Activated CD8-positive, alpha-beta memory T cell treated with anti-CD3 and anti-CD28 coated beads, Interleukin-2, amount 50 U/mL, for 48 hours (primary cell): ENCODE measurements at places on chromosomes 6 and 20.

- DNase-seq: no peak
Observed at GRCh38 chr20:39646874-39647413, 684.8 kb downstream of the DHX35 start.

DNA sequence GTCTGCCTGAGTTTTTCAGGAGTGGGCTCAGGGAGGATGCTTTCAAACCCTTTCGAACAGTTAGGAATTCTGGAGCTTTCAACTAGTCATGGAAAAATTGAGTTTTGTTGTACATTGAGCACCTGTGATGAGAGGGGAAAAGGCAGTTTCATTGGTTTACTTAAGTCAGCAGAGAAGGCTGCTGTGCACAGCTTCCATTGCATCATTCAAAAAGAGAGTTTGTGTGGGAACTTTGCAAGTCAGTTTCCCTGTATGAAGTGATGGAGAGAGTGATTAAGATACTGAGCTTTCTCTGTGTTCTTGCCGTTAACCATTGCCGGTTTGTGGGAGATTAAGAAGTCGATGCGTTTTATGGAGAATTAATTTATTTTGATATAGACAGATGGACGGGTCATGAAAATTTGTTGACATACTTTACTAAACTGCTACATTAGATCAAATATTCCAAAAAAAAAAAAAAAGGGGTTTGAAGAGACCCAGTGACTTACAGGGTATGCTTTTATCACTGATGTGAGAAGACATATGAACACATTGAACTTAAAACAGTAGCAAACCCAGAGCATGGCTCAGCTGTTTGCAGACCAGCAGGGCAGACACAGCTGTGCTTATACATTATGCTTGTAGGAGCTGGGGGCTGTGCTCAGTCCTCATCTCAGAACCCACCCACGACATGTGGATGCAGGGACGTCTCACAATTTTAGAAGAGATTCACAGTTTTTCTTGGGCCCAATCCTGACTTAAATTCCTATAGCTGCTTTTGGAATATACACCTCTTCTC, 234.1 kb downstream of the SOX4 start:
- DNase-seq: no peak

DNA sequence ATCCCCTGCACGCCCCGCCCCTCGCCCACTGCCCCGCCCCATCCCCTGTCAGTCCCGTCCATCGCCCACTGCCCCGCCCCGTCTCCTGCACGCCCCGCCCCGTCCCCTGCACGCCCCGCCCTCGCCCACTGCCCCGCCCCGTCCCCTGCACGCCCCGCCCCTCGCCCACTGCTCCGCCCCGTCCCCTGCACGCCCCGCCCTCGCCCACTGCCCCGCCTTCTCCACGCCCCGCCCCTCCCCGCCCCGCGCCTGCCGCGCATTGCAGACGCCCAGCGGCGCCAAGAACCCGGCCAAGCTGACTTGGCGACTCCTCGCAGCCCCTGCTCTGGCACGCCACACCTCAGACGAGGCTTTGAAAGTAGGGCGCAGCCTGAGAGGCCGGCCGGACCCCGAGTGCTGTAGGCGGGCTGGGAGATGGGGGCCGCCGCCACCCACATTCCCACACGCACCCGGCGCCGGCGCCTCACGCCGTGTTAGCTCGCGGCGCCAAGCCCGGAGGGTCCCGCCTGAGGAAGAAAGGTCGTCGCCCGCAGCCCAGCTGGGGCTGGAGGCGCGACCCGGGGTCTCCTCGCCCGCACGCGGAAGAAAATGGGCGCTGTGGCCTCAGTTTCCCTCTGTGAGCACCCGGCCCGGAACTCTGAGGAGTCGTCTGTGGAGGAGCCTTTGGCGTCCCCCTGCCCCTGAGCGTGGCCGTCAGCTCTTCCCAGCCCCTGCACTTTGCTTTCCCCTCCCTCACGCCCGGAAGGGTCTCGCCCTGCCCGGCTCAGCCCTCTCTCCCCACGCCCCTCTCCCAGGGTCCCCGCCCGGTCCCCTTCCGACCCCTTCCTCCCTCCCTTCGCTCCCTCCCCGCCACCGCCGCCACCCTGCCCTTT, at the start of gene RAD21L1:
Gene RAD21L1 (plus strand): TSS at position 262 of the 872 bp plus-strand sequence. CDS start 2,410 bp downstream, outside the sequence.
- peak; percentile 94 for DNase-seq

DNA sequence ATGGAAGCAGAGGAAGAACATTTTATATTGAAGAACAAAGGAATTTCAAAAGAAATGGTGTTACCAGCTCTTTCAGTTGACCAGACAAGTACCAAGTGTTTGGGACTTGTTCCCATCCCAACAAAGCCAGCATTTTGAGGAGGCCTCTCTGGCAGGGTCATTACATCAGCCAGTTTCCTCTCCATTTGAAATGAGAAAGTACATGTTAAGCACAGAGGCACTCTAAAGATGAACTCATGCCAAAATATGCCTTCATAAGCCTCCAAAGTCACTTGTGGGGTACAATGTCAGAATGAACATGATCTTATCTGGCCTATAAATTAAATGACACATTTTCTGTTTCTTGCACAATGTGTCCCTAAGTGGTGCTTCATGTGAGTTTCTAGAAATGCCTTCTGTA, 223.9 kb downstream of the PRL start:
- DNase-seq: no peak

DNA sequence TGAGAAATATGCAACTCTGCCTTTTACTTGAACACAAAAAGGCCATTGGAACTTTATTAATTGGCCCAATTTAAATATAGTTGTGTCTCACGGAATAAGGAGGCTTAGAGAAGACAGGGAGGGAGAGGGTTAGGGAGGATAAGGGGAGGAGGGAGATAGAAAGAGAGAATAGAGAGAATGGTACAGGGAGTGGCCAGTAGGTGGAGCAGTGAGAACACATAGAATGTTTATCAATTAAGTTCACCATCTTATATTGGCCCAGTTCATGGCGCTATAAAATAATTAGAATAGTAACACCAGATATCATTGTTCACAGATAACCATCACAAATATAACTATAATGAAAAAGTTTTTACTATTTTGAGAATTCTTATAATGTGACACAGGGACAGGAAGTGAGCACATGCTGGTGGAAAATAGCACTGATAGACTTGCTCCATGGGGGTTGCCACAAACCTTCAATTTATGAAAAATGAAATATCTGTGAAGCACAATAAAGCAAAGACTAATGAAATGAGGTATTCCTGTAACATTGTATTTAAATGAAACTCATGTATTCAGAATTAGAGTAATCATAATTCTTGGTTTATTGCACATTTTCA, 374.1 kb upstream of the MANEA start:
- DNase-seq: no peak

- no peak for DNase-seq
Observed at GRCh38 chr6:135488023-135488422, 9.5 kb downstream of the AHI1 start.

DNA sequence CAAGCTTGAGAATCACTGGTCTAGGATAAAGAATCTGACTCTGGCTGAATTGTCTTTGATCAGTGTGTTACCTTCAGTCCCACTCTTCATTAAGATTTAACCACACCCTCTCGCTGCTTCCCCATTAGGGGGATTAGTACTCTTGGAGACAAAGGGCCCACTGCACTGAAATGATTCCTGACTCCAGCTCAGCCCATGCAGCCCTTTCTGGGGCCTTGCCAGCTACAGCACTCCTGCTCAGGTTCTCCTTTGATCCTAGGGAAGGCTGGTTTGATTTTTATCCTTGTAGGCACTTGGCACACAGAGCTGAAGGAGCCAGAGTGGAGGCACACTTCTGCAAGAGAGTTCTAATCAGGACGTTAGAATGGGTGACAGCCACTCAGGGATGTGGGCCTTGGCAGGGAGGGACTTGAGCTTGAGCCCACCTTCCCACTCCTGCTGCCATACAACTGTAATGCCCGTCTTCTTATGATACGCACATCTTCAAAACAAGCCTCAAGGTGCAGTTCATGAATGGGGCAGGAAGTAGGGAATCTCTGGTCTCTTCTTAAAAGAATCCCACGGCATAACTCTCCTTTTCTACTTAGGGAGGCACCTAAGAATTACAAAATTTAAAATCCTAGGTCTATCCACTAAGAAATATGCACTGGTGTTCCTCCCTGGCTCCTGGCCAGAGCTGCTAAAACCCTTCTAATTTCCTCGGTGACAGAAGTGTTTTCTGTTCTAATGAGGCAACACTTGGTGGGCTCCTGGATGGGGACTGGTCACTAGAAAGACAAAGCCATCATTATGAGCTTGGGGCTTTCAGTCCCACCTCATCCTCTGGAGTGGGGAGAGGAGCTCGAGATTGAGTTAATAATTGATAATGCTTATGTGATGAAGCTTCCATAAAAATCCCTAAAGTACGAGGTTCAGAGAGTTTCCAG, 1.5 kb upstream of the SLA2 start:
- DNase-seq: no peak

- DNase-seq: no peak
Observed at GRCh38 chr6:143293523-143293922, 157.0 kb downstream of the ADAT2 start.

GRCh38 chr20:59733351-59733750, 129.0 kb downstream of the PHACTR3 start:
- no peak for DNase-seq

- no peak for DNase-seq
Observed at GRCh38 chr6:160069459-160069858, 52.2 kb upstream of the SLC22A1 start.

DNA sequence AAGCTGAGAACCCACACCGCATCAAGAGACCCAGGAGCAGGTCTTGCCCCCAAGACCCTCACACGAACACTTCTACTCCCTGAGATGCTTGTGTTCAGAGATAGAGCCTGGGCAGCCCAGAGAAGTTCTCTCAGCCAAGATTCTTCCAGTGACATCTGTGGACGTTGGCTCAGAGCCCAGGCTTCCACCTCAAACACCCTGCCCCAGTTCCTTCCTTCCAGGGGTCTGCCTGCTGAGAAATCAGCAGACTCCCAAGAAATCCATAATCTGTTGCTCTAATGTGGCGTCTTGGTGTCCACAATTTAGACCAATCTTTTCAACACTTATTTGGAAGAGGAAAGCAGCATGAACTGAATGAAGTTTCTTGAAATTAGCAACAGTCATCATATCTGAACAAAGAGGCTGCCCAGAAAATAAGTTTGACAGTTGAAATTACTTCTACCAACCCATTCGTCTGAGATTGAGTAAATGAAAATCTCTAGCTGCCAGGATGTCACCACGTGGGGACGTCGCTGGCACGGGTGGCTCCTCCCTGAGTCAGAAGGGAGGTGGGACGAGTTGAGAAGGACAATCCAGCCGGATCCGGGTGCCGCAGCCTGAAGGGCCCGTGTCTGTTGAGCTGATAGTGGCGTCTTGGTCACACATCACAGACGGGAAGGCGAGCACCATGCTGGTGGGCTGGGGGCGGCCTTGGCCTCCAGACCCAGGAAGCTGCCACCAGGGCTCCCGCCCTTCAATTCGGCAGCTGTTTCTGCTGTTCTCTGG, 400.9 kb downstream of the TAF4 start:
- no peak for DNase-seq

DNA sequence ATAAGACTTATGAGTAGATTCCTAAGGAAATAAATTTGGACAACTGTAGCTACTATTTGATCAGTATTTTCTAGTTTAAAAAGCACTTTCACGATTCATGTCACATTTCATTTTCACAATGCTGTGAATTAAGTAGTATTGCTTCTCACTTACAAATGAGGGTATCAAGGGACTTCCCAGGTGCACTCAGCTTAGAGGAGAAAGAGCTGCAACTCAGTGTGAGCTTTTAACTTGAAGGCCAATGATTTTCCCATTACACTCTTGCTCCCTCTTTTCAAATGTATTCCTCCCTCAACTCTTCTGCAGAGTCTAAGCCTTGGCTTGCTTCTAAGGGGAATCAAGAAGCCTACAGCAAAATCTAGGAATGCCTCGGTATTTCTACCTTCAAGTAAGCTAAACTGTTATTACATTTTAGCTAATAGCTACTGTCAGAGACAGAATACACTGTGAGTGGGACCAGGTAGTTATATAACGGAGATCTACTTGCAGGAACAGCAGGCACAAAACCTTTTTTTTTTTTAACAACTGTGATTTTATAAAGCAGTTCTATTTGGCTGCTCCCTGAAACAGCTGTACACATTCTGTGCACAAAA, 339.0 kb downstream of the SYNE1 start:
- no peak for DNase-seq

- DNase-seq: no peak
Observed at GRCh38 chr6:149031201-149031858, 284.5 kb downstream of the UST start.

DNA sequence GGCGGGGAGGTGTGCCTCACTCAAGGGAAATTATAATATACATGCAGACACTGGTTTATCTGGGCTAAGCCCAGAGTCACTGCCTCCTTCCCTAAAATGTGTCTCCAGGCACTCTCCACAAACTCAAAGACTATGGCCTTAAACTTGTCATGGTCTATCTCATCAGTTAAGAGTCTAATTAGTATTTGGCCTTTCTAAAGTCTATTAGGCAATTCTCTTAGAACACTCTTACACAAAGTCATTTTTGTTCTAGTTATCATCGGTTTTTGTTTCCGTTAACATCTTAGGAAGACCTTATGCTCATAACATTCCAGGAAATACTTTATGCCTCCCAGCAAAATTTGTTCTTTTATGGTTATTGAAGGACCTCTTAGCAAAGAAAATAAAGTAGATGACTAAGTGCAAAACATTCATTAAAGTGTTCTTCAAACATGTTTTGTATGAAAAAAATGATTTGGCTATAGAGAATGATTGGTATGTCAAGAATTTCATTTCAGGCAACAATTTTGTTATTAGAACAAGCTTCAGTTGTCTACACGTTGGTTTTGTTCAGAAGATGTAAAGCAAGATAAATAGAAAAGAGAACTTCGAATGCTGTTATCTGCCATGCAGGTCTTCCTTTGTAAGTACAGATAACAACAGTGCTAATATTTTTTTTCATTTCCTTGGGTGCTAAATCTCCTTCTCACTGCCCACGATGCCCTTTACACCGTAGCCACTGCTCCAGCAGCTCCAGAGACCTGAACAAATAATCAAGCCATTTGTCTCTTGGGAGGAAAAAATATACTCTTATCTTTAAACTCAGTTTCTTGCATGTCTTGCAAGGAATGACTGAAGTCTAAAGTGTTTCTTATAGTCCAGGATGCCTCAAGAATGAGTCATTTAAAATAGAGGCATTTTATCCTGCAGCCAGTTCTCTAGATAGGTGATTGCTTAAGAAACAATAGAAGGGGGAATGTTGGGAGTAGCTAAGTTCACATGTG, 170.4 kb downstream of the HTR1B start:
- DNase-seq: no peak

DNA sequence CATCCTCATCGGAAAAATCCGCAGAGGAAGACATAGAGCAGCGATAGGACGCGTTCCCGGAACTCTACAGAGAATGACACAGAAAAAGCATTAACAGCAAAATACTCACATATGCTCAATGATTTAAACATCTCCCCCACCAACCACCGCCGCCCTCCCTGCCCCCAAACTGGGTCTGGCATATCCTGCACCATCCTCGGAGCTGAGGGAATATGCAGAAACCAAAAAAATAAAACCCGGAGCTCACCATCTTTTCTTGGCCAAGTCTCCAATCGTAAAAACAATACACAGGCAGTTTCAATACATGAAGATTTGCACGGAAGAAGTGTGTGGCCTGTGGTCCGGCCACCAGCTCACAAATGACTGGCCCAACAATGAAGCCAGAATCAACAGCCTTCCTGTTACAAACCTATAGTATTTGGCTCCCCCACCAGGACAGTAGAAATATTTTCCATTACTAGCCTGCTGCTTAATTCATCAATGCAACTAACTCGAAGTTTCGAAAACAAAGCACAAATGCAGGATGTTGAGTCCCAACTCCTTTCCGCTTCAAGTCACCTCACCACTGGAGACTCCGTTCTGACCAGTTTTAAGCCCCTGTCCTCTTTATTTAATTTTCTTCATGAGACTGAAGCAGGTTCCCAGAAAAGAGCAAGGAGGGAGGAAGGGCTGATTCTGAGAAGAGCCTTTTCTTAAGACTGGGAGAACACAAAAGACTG, 103.2 kb upstream of the BEND6 start:
- no peak for DNase-seq
